ENCODE measurements at places on chromosomes 5 and 9.
A peak's percentile ranks its signal among the peaks of the same experiment; 100 is the strongest.

DNA sequence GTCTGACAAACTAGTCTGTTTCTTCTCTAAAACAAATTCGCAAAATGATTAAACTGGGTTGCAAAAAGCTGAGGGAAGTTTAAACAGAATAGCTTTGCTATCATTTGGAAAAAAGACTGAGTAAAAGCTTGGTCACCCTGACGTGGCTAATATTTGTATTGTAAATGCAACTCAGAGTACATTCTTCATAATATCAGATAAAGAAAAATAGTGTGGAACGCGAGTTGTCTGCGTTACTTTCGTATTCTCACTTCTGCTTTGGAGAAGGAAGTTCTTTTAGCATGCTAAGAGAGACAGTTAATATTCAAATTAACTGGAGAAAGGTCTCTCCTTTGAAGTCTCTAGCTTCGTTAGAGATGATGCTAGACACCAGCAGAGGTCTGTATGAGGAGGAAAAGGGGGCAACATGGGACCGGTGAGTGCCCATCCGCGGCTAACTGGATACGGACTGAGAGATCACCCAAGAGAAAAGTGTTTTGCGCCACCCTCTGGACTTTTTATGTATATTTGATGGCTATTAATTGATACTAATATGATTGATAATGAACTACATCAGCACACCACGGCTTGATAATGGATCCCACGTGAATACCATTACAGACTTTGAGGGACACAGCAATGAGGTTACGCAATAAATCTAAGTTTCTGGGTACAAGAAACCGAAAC, 2.9 kb upstream of the CNTRL start:
- DNase-seq: peak; percentile 82

GRCh38 chr5:96037128-96037527, 75.5 kb upstream of the ELL2 start:
- no peak for DNase-seq

DNA sequence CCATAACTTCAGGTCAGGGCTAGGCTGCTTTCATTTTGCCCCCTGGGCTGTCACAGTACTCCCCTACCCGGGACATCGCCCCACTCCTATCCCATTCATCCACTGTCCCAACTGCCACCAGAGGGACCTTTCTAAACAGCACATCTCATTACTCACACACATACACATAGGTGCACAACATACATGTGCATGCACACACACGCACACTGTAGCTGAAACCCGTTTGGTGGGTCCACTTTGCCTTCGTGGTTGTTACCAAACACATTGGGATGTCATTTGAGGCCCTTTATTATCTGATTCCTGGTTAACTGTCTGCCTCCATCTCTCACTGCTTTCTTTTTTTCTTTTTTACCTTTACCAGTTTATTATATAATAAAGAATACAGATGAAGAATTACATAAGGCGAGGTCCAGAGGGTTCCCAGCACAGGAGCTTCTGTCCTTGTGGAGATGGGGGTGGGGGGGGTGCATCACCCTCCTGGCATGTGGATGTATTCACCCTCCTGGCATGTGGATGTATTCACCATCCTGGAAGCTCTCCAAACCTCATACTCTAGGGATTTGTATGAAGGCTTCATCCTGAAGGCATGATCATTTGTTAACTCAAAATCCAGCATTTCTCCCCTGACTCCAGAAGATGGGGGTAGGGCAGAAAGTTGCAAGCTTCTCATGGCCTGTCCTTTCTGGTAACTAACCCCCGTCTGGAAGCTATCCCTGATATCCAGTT, 186.0 kb downstream of the GOLPH3 start:
- DNase-seq: no peak

GRCh38 chr9:3875361-3876132, 349.7 kb upstream of the RFX3 start:
- DNase-seq: no peak

- no peak for DNase-seq
Observed at GRCh38 chr5:61468483-61468865, 136.4 kb downstream of the ZSWIM6 start.

GRCh38 chr5:64612344-64612961, 77.8 kb upstream of the SHISAL2B start:
- peak; percentile 78 for DNase-seq

- no peak for DNase-seq
Observed at GRCh38 chr5:33755231-33755630, 136.6 kb downstream of the ADAMTS12 start.

- DNase-seq: peak; percentile 30
Observed at GRCh38 chr5:168681556-168682183, 102.5 kb upstream of the PANK3 start.

DNA sequence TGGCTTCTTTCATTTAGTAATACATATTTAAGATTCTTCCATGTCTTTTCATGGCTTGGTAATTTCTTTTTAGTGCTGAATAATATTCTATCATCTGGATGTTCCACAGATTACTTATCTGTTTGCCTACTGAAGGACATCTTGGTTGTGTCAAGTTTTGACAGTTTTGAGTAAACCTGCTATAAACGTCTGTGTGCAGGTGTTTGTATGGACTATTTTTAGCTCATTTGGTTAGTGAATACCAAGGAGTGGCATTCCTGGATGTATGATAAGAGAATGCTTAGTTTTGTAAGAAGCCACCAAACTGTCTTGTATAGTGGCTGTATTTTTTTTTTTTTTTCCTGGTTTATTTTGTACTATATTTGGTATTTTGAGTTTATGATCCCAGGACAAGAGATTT, 38.4 kb downstream of the PRRC1 start:
- no peak for DNase-seq

- no peak for DNase-seq
Observed at GRCh38 chr9:9881692-9882091, 731.1 kb downstream of the PTPRD start.

DNA sequence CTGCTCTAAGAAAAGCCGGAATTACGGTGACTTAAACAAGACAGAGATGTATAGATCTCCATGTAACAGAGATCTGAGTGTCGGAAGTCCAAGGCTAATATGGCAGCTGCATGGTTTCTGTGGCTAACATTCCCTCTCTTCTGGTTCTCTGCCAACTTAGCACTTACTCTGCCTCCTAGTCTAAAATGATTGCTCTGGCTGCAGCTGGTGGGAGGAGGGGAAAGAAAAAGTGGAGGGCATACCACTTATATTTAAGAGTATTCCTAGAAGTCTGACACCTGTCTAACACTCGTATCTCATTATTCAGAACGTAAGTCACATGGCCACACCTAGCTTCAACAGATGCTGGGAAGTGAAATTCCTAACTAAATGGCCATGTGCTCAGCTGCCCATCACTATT, 551.5 kb upstream of the TLE4 start:
- no peak for DNase-seq

GRCh38 chr9:84103651-84104377, 123.2 kb downstream of the RMI1 start:
- DNase-seq: no peak

GRCh38 chr9:135605238-135605781, 34.0 kb downstream of the GLT6D1 start:
- DNase-seq: no peak

DNA sequence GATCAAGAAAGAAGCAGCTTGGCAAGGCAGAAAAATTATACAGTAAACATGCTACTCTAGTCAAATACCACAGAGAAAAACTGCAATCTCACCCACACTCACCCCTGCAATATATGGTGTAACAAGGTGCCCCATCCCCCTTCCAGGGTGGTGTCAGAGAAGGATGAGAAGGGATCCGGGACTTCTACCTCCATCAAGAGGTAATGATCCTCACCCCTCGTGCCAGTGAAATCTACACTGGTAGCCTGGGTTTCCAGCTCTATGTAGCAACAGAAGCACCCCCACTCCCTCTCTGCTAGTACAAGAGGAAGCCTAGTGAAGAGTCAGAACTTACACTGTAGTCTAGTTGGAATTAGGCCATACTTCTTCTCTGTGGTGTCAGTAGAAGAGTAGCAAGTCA, 18.9 kb downstream of the SLCO4C1 start:
- DNase-seq: no peak

GRCh38 chr9:93669116-93669957, 93.0 kb downstream of the PHF2 start:
- DNase-seq: no peak

GRCh38 chr5:127761869-127762268, 58.7 kb downstream of the CCDC192 start:
- DNase-seq: no peak

DNA sequence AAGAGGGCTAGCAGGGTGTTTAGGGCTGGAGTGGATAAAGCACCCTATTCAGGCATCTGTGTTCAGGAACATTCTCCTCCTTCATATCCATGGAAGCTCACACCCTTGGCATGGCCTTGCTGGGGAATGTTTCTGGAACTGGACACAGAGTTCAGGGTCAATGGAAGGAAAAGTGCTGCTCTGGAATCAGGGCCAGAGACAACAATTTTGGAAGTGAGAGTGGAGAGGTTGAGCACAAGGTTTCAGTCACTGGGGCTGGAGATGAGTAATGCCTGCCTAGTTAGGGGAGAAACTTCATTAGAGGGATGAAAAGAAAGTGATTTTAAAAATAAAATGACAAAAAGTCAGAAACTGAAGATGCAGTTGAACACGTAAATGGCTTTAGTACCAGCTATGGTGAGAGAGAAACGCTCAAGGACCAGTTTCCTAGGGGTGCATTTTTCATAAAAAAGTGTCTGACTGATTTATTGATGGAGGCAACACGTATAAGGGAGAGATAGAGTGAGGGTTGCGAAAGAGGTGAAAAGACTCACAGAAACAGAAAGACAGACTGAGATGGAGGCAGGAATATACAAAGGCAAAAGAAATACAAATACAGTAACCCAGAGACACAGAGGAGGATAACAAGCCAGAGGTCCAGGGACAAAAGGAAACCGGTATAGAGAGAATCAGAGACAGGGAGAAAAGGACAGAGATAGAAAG, 8.0 kb upstream of the TNFSF15 start:
- no peak for DNase-seq

- no peak for DNase-seq
Observed at GRCh38 chr9:33786681-33787080, 8.7 kb upstream of the PRSS3 start.

GRCh38 chr5:180350711-180351465, 2.2 kb downstream of the GFPT2 start:
- no peak for DNase-seq

GRCh38 chr5:104650313-104651055, 1087.9 kb upstream of the NUDT12 start:
- DNase-seq: no peak

DNA sequence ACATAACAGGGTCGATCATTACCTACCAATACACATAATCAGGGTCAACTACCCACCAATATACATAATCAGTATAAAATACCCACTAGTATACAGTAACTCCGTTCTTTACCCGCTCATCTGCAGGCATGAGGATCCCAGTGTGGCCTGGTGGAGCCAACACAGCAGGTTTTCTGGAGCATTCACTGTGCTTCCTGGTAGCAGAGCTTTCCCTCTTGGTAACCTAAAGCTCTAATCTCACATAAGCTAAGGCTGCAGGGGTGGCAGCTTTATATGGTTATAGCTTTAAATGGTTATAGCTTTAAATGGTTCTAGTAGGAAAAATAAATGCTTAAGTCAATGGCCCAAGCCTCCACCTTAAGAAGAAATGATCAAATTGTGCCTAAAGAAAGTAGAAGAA, 11.9 kb downstream of the LCN1 start:
- no peak for DNase-seq

- DNase-seq: peak; percentile 55
Observed at GRCh38 chr5:159273923-159274322, 10.8 kb downstream of the UBLCP1 start.

- DNase-seq: no peak
Observed at GRCh38 chr9:130985606-130986162, 23.3 kb upstream of the LAMC3 start.

DNA sequence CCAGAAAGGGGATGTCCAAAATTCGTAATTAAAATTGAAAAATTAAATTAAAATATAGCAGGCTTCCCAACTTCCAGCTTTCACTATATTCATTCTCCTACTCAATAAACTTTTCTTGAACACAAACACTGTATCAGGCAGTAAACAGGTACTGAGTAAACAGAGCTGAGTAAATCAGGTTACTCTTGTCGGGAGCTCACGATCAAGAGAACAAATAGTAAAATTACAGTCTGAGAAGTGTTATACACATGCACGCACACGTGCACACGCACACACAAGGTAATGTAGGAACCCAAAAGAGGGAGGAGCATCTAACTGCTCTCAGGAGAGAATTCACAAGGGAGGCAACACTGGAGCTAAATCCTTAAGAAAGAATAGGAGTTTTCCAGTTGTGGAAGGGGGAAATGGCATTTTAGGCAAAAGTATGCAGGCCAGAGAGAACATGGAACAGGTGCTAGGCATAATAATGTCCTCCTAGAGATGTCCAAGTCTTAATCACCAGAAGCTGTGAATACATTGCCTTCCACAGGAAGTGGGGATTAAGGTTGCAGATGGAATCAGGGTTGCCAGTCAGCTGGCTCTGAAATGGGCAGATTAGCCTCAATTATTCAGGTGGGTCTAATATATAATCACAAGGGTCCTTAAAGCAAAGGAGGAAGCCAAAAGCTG, 598.8 kb upstream of the BRINP1 start:
- no peak for DNase-seq

DNA sequence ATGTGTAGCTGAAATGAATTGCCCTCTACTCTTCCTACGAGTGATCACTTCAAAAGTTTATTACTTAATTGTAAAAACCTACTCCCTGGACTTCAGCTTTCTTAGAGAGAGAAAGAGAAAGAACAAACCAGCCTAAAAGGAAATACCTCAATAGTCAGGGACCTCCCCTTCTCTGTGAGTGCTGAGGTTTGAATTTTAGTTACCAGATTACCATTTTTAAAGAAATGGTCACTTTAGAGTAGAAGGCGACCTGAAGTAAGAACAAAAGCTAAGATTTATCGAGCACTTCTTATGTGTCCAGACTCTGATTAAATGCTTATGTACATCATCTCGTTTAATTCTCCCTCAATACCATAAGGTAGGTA, 11.3 kb downstream of the RAPGEF1 start:
- DNase-seq: no peak

DNA sequence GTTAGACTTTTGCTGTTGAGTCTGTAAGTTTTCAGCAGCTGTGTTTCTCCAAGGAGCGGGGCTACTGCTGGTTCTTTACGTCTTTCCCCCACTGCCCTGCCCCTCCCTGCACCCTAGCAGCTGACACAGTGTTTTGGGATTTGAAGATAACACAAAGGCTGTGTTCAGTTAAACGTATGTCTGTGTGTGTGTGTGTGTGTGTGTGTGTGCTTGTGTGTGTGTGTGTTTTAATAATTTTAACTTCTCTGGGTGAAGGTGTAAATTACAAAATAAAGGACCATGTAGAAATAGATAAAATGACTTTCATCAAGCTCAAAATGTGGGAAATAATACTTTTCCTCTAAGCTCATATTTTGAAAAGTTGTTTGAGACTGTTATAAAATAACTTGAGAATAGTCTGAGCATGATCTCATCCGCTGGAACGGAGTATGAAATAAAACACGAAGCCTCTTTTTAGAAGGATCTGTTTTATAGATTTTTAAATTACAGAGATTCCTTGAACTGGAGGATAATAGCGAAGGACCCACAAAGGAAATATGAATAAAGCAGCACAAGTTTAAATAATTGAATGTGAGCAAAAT, 10.9 kb downstream of the ABL1 start:
- DNase-seq: peak; percentile 78

- DNase-seq: no peak
Observed at GRCh38 chr5:128156521-128156920, 73.0 kb downstream of the SLC12A2 start.

GRCh38 chr5:62199792-62200716, 106.0 kb upstream of the KIF2A start:
- DNase-seq: peak; percentile 32

GRCh38 chr5:181232593-181232992, 9.5 kb downstream of the TRIM41 start:
- DNase-seq: no peak

All from OCI-M1 (cell line).